ENCODE measurements at places on chromosomes 5 and 9.

GRCh38 chr5:41425736-41426135 lies 84.7 kb downstream of the PLCXD3 start:
- no peak for DNase-seq

GRCh38 chr9:31103836-31104235 lies 1280.6 kb upstream of the ACO1 start:
- no peak for DNase-seq

DNA sequence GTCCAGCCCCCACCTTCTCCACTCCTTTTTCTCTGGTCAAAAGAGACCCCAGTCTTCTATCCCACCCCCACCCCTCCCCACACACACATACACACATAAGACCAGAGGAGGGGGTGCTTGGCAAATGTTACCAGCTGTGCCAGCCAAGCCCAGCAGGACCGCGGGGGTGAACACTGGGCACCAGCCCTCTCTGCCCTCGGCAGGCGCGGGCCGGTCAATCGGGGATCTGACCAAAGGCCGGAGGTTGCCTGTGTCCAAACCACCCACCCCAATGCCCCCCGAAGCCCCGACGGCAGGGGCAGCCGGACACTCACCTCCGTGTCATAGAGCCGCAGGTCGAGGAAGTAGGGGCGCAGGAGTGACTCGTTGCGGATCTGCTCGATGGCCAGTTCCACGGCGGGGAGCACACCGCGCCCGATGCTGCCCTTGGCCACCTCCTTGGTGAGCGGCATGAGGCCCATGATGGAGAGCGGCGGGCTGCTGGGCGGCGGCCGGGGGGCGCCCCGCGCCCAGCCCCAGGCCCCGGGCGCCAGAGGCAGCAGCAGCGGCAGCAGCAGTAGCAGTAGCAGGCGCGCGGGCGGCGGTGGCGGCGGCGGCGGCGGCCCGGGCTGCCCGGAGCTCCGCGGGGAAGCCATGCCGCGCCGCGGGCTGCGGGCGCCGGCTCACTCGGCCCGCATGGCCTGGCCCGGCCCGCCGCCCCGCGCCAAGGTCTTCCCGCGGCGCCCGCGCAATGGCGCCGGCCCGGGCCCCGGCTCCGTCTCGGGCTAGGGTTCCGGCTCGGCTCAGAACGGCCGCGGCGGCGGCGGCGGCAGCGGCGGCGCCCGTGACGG lies 417 bp downstream of the GABBR2 start:
- DNase-seq = no peak

- no peak for DNase-seq
These were observed 568.0 kb upstream of the KLF4 start for GRCh38 chr9:108057421-108058134.

DNA sequence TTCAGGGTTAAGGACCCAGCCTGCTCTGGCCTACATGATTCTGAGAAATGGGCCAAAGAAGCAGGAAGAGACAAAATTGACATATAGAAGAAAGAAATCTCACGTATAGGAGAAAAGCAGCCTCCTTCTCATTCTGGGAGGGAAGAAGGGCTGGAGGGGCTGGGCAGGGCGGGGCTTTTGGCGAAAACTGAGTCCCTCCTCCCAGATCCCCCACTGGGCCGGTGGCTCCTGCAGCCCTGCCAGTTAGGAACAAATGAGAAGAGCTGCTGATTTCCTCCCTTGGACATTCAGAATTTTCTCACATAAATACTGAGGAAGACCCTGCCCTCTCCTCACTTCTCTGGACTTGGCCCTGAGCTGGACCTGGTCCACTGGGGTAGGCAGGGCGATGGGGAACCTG lies at the start of gene WNT8A:
WNT8A (plus strand) TSS at position 332 of the 400 bp plus-strand sequence. CDS start 95 bp downstream, outside the sequence.
- no peak for DNase-seq

Data from NCI-H1694 (cell line).